Upper lobe of right lung (tissue), 1 donor: ENCODE measurements at places on chromosomes 16 and 17. TPM values are rescaled to one million over a fixed set of nuclear protein-coding genes. Genes with fewer than 3 reads are reported as not detected.

The EVI2B gene
- total RNA-seq = 87.9 TPM

The EPOP gene
- total RNA-seq = 2.1 TPM

The TBC1D3E gene
- not detected for total RNA-seq

The TMEM106A gene
- total RNA-seq = 14.2 TPM

The HEATR9 gene
- 0.17 TPM for total RNA-seq

The FOXN1 gene
- total RNA-seq = 0.35 TPM

The PIRT gene
- not detected for total RNA-seq

The PPL gene
- 78.1 TPM for total RNA-seq

The FADS6 gene
- not detected for total RNA-seq
